ENCODE measurements at places on chromosomes 3 and 15.

- DNase-seq, result no peak
Observed at GRCh38 chr15:31407376-31407775, 80.7 kb downstream of the KLF13 start.

- DNase-seq, result no peak
Observed at GRCh38 chr3:122868322-122868721, 73.5 kb downstream of the SLC49A4 start.

DNA sequence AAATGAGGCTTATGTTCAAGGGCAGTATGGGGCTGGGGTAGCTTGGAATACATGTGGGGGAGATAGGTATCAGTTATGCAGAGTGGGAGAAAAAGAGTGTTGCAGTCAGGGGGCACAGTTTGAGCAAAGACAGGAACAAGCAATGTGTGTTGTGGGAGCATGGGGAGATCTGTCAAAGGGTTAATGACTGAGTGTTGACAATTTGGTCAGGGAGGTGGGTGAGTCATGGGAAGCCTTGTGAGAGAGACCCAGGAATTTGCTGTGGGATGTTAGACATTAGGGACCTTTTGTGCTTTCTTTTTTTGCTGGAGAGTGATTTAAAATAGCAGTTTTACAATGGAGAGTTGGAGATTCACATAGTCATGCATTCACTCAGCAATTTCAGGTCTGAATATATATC, 221.6 kb upstream of the NR2E3 start:
- DNase-seq, result peak; percentile 86

- DNase-seq, result peak; percentile 57
Observed at GRCh38 chr3:107598926-107599771, 76.4 kb downstream of the BBX start.

All from fibroblast of skin of back (primary cell).